ENCODE measurements at places on chromosomes 6 and 20. TPM values are rescaled to one million over a fixed set of nuclear protein-coding genes. Genes with fewer than 3 reads are reported as not detected.

GRCh38 chr6:82436740-82437139 is 73.1 kb downstream of the TPBG start:
- no peak for DNase-seq

GRCh38 chr20:33653218-33653899 is 8.8 kb upstream of the C20orf144 start:
- no peak for DNase-seq

DNA sequence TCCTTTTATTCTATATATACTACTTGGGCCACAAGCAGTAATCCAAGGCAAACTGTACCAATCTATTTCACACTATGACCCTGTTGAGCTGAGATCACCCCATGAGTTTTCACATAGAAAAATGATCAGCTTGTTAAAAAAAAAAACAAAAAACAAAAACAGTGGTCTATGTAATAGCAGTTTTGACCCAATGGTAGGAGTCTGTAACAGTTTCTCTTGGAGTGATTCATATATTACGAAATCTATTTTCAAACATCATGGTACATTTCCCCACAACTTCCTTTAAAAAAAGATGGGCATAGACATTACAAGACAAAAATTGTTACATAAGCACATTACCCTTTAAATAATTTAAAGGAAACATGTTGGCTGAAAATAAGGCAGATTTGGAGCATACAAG is 78.1 kb downstream of the PRSS35 start:
- no peak for DNase-seq

Gene MAK
- 0.99 TPM for polyA plus RNA-seq

Gene ETV7
- polyA plus RNA-seq, result not detected

- no peak for DNase-seq
Observed at GRCh38 chr6:153043719-153044118, 41.2 kb upstream of the MTRF1L start.

Gene ADGRF1
- polyA plus RNA-seq, result 46.8 TPM

- no peak for DNase-seq
Observed at GRCh38 chr20:44970243-44970757, 4.0 kb downstream of the STK4 start.

Data from left renal cortex interstitium (tissue), 4 donors.